ENCODE measurements at places on chromosomes 1 and 21. TPM values are rescaled to one million over a fixed set of nuclear protein-coding genes. Genes with fewer than 3 reads are reported as not detected.

The CNR2 gene
- total RNA-seq, result not detected

The VWA5B1 gene
- total RNA-seq, result not detected

The NUP210L gene
- total RNA-seq, result 0.18 TPM

The OR2AK2 gene
- total RNA-seq, result not detected

DNA sequence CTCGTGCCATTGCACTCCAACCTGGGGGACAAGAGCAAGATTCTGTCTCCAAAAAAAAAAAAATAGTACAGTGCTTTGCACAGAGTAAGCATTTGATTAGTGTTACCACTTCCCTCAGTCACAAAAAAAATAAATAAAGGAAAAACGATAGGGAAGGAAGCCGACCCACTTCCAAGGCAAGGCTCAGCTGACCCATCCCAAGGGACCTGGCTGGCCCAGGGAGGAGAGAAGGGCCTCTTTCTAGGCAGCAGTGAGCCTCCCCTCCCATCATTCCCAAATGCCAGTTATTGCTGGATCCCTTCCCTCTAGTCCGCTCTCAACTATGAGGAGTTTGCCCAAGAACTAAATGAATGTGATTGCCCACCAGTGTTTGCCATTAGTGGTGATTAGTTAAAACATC lies 77.8 kb downstream of the TMEM53 start:
- no peak for DNase-seq

GRCh38 chr1:36711480-36711879 lies 228.8 kb upstream of the CSF3R start:
- DNase-seq, result no peak

- DNase-seq, result no peak
These were observed 189.1 kb downstream of the RASAL2 start for GRCh38 chr1:178282949-178283367.
